Stimulated activated CD4-positive, alpha-beta T cell treated with anti-CD3 and anti-CD28 coated beads, Interleukin-4, amount 100 ng/mL, for 4 hours (primary cell): ENCODE measurements at places on chromosomes 11 and 22.

- peak; percentile 25 for DNase-seq
Observed at GRCh38 chr22:21816787-21817496, 50.5 kb downstream of the MAPK1 start.

DNA sequence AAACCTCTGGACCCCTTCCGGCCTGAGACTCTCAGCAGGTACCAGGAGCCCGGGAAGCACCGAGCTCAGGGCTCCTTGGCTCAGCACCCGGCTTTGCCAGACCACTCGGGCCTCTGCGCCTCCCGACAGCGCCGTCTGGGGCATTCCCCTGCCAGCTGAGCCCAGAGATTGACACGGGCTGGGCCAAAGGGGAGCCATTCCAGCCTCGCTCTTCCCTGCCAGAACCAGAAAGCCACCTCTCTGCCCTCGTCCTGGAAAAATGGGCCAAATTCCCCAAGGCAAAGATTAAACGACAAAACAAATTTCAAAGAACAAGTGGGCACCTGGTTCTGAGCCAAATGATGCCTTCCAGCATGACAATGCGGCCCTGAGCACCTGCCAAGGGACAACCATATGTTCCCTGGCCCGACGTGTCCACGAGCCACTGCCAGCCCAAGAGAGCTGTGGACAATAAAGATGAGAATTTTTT is 59.3 kb downstream of the CELSR1 start:
- DNase-seq = no peak

GRCh38 chr11:8757533-8757932 is 74.9 kb downstream of the RPL27A start:
- DNase-seq = no peak

- DNase-seq = no peak
Observed at GRCh38 chr11:123479048-123479837, 49.2 kb downstream of the GRAMD1B start.

GRCh38 chr22:45877036-45877380 is 100.0 kb downstream of the WNT7B start:
- no peak for DNase-seq

DNA sequence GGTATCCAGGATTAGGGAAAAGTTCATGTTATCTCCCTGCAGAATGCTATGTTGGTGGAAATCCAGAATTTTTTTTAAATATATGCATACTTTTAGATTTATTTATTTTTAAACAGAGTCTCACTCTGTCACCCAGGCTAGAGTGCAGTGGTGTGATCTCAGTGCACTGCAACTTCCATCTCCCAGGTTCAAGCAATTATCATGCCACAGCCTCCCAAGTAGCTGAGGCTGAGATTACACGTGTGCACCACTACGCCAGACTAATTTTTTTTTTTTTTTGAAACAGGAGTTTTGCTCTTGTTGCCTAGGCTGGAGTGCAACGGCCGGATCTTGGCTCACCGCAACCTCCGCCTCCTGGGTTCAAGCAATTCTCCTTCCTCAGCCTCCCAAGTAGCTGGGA is 2.6 kb downstream of the PACSIN2 start:
- DNase-seq = no peak

GRCh38 chr22:36049678-36049997 is 21.0 kb upstream of the RBFOX2 start:
- DNase-seq = no peak

- DNase-seq = no peak
Observed at GRCh38 chr11:75558939-75559843, 2.9 kb upstream of the SERPINH1 start.
